Lower leg skin (tissue), 4 donors: ENCODE measurements at places on chromosomes 3 and 15. TPM values are rescaled to one million over a fixed set of nuclear protein-coding genes. Genes with fewer than 3 reads are reported as not detected.

DNA sequence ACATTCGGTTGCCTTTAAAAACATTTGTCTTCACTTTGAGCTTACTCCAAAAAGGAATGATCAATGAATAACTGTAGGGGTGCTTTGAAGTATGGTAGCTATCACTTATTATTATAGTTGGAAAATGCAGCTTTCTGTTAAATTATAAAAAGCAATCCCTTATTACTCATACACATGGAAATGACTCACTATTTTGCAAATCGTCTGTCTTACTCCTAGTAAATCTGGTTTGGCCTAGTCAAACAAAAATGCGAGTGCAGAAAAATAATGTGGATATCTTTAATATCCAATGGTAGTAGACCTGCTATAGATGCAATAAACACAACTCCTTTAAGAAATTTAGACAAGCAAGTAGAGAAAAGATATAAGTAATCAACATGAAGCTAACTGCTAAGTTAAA is 112.5 kb downstream of the ZIC1 start:
- no peak for DNase-seq

DNA sequence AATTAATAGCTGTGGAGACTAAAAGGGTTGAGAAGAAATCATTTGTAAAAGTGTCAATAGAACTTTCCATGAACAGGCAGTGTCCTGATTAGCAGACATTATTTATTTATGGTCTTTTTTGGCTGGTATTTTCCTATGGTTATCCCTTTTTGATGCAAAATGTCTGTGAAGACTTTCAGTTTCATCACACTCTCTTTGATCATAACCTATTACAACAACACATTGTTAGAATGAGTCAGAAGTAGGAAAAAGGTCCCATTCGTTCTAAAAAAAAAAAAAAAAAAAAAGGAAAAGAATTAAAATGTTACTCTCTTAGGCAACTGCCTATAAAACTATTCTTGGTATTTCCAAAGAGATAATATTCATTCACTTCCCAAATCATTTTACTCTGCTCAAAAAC is 62.1 kb downstream of the SLC49A4 start:
- no peak for DNase-seq

GRCh38 chr15:40465939-40466338 is 4.8 kb upstream of the CHST14 start:
- no peak for DNase-seq

GRCh38 chr3:43224405-43225073 is 61.8 kb upstream of the SNRK start:
- DNase-seq, result no peak

DNA sequence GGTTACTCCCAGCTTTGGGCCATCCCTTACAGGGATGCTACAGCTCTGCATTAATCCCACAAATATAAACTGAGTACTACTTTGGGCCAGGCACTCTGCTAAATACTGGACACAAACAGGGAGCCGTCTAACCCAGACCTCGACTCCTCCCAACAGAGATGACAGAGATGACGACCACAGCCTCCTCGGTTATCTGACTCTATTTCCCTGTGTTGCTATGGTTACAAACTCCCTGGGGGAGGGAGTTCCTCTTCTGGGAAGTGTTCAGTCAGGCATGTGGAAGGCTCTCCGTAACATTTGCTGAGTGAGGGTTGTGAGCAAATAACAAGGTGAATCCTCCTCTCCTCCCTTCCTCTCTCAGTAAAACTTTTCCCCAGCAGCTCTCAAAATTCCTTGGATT is 6.7 kb upstream of the CMTM7 start:
- no peak for DNase-seq

DNA sequence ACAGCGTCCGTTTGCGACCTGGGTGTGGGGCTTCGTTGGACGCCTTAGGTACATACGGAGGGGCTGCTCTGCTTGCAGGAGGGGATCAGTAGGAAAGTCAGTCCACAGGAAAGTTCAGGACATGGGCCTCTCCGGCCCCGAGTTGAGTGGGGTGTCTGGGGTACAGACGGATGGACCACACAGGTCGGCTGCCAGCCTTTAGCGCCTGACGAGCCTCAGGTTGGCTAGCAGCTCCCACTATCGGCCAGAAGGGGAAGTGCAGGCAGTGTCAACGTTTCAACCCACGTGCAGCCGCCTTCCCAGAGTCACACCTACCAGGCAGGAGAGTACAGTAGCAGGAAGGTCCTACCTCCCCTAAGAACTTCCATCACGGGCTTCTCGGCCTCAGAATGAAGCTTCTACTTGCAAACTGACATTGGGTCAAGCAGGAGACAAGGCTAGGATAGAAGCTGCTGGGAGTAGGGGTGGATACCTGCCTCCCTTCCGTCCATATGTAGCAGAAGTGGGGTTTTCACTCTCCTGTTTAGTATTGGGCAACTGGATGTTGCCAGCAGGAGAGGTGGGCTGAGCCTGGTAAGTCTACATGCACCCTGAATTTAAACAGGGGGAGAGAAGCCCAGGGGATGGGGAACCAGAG is 1.8 kb upstream of the SCN5A start:
- peak; percentile 90 for DNase-seq

DNA sequence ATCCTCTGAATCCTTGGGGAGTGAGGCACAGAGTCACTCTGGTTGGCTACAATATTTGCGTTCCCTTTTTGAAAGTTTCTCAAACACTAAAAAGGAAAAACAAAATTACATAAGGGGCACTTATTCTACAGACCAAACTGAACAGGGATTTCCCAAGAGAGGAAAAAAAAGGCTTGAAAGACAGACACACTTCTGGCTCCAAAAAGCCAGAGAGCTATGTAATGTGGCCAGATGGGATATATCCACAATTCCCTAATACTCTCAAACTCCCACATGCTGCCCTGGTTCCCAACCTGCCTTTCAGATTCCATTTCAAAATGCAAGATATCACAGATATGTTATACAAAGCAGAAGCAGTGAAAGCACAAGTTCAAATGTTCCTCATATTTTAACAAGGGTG is 1.6 kb downstream of the FRMD4B start:
- DNase-seq, result no peak

- peak; percentile 85 for DNase-seq
These were observed 36.3 kb downstream of the LRTM1 start for GRCh38 chr3:54891540-54891897.

- no peak for DNase-seq
These were observed 28.8 kb downstream of the SMAD3 start for GRCh38 chr15:67094001-67094826.

GRCh38 chr3:96678325-96678724 is 136.1 kb upstream of the EPHA6 start:
- no peak for DNase-seq

GRCh38 chr3:133868758-133869475 is 26.8 kb downstream of the RAB6B start:
- no peak for DNase-seq

DNA sequence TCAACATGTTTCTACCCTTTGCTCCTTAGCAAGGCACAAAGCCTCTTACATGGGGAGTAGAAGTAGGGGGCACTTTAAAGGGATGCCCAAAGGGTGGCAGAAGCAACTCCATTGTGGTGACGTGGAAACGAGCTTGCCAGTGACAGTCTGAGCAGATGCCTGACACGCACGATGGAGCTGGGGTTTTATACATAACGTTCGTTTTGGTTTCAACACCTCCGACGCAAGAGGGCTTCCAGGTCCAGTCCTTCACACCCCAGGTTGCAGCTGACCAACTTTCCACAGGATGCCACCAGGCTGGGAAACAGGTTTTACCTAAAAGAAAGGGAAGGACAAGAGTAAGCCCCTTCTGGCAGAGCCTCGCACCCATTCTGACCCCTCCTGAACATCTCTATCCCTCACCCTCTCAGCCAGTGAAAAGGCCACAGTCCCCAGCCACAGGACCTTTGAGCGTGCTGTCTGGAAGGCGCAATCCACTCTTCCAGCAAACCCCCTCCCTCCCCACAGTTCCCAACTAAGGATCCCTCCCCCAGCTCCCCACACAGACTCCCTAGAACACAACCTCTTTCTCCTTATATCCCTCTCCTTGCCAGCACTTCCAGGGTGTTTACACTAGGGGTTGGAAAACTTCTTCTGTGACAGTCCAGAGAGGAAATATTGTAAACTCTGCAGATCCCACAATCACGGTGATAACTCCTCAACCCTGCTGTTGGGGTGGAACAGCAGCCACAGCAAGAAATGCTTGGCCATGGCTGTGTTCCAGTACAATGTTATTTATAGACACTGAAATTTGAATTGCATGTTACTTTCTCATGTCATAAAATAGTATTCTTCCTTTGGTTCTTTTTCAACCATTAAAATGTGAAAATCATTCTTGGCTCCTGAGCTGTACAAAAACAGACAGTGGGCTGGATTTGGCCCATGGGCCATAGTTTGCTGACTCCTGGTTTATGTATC is 36.2 kb downstream of the FAM174B start:
- DNase-seq, result peak; percentile 64

GRCh38 chr3:16528106-16528505 is 14.6 kb upstream of the RFTN1 start:
- no peak for DNase-seq

- DNase-seq, result no peak
These were observed 283.9 kb upstream of the THBS1 start for GRCh38 chr15:39296955-39297354.

DNA sequence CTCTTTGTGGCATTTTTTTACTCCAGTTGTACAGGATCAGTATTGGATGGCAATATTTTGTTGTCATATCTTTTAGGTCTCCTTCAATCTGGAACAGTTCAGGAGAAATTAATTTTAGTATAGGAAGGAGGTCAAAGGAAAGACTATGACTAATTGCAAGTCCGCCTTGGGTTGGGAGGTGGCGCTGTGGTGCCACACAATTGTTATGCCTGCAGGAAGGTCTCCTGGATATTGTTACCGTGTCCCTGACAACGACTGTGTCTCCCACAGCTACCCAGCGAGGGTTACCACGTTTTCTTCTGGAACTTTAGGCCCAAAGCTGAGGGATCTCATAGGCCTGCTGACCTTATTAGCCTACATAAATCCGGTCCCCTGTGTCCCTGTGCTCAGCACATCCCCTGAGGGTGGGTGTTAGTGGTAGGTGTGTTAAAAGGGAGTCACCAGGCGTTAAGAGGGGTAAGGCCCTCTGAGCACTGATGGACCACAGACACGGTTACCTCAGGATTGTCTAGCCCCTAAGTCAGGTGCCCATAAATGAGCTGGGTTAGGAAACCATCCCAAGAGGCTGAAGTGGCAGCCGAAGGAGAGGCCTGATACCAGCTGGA is 31.5 kb downstream of the KCNAB1 start:
- peak; percentile 43 for DNase-seq

- DNase-seq, result no peak
These were observed 691.7 kb upstream of the CBLB start for GRCh38 chr3:106560451-106560966.

DNA sequence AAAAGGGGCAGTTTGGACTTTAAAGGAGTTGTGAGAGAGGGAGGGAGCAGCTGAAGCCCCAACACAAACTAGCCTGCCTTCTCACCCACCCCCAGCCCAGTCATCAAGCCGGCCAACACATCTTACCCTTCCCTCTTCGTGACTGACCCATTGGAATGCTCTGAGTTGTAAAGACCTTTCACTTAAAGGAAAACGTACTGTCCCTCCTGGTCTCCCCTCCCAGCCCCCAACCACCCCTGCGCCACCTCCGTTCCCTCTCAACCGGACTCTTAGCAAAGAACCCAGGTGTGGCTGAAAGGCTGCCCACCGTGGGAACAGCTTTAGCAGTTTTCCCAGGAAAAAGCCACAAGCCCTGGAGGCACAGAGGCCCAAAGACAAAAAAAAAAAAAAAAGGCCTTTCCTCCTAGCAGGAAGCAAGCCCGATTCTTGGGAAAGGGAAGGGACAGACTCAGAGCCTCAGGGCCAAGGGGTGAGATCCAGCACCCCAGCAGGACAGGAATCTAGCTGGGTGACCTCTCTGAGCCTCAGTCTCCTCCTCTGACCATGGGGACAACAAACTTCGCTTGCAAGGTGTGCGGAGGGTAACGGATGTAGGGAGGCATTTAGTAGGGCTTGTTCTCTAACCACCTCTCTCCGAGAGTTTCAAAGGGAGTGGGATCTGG is 2.4 kb downstream of the CYP11A1 start:
- peak; percentile 75 for DNase-seq

DNA sequence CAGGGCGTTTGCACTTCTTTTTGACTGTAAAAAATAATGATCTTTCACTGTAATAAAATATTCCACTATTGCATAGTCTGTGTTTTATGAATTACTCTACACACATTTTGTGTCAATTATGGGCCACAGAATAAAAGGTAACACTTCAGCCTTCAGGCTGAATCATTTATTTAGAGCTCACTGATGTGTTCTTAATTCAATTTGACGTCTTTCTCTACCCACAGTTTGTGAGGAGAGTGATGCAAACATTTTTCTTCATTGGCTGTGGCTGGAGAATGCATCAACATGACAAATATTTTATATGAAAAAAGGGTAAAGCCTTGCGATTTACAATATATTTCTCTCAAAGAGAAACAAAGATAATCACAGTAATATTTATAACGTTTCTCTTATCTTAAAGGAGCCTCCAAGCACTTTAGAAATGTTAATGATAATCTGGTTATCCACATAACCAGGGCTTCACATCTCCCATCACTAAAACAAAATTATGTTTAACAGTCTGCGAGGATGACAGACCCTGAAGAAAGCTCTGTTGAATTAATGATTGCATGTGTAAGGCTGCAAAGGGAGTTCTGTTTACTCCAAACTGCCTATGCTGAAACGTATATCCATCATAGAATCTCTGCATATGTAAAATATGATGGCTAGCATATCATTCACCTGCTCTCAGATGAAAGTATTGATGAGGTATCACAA is 951.3 kb downstream of the ZPLD1 start:
- DNase-seq, result no peak

DNA sequence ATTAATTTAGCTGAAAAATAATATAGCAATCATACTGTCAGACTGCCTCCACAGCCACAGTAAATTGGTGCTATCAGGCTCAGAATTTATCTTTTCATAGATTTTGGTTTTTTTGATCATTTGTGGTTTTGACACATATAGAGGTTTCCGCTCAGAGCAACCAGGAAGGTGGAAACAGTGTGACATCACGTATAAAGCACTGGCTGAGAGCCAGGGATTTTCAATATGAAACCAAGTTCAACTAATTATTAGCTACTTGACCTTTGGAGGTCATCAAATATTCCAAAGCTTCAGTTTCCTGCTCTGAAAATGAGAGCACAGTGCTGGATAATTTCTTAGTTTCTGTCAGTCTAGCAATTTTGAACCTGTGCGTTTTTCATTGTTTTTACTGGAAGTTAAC is 433.8 kb upstream of the SUCLG2 start:
- DNase-seq, result no peak

DNA sequence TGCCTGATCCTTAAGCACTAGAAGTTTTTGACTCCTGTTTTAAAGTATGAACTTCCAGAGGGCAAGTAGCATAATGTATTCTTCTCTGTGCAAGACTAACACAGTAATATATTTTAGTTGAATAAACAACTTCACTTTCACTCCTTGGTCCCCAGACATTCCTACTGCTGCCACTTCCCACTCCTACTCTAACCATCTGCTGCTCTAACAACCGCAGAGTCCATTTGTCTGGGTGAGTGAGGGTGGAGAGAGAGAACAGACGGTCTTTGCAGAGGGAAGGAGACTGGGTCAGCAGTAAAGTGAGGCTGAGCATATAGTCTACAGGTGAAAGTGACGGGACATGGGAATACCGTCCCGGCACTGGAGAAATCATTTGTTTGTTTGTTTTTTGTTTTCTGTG is 301.0 kb upstream of the SLCO3A1 start:
- DNase-seq, result no peak

Gene SENP5
- 25.2 TPM for total RNA-seq

Gene ROPN1
- not detected for total RNA-seq

Gene ZNF619
- total RNA-seq, result 5.3 TPM

Gene LYZL4
- not detected for total RNA-seq

Gene A4GNT
- not detected for total RNA-seq

Gene PLIN1
- total RNA-seq, result 5.9 TPM

Gene WWTR1
- 56.8 TPM for total RNA-seq

Gene DNASE1L3
- total RNA-seq, result 0.76 TPM

Gene AADACL2
- total RNA-seq, result 59.1 TPM

Gene ITPR1
- total RNA-seq, result 24.1 TPM

Gene RTF1
- total RNA-seq, result 73.0 TPM

Gene RARRES1
- total RNA-seq, result 5.9 TPM

Gene CD200R1
- 1.8 TPM for total RNA-seq
